ENCODE measurements at places on chromosomes 2 and 18.

- no peak for DNase-seq
Measured at GRCh38 chr18:37672932-37673595, 107.5 kb upstream of the CELF4 start.

GRCh38 chr2:205706769-205707381, 24.6 kb downstream of the NRP2 start:
- DNase-seq: no peak

- no peak for DNase-seq
Measured at GRCh38 chr2:202286595-202286994, 21.0 kb downstream of the NOP58 start.

GRCh38 chr18:60534538-60534937, 162.0 kb upstream of the MC4R start:
- DNase-seq: no peak

DNA sequence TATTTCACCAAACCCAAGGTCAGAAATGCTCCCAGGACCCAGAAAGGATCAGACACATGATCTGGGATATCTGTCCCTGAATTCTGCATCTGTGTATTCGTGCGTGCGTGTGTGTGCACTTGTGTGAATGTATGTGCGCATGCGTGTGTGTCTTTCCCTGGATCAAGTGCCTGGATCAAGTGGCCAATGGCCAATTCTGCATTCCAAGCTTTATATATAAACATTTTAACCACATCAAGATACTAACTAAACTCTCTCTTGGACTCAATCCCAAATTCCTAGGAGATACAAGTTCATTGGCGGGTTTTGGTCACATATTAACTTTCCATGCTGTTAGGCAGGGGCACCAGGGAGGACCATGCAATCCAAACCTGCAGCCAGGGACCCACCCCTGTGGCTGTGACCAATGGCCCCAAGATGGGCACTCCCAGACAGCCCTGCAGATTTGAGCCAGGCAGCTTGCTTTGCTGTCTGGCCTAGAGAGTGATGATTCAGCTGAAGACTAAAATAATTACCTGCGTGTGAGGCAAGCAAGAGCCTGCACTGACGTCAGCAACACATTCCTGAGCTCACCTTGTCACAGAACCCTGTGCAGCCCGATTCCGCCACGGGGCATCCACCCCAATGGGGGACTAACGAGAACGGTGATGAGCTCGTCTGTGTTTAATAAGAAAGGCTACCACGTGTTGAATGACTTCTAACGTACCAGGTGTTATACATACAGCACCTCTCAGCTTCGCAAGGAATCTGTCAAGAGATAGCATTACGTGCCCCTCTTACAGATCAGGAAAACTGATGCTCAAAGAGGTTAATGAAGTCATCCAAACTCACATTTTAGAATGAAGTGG, 45.3 kb upstream of the ROCK2 start:
- DNase-seq: no peak
